ENCODE measurements at places on chromosomes 5 and 9.

DNA sequence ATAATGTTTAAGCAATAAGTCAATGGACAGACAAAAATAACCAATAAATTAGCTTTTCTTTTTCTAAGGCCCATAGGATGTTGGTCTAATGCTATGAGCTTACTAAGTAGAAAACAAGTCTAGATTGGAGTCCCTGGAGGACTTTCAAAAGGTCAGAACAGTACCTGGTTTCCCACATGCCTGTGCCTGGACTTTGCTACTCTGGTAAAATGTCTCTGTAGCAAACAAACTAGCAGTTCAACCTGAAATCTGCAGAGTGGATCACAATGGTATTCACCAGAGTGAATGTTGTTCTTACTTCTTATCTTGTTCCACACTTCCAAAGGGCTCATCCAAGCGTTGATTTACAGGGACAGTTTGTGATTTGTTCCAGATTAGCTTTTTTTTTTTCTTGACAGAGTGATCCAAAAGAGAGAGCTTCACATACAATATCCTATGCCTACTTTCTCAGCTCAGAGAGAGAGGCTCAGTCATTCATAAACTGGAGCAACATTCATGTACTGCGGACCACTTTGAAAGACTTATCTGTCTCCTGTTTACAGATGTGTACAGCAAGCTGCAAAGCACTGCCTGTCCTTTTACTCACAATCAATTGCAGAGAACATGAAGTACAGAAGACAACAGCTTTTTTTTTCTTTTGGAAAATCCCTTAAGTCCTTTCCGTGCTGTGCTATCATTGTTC is 466.1 kb downstream of the SPATA31D1 start:
- no peak for DNase-seq

DNA sequence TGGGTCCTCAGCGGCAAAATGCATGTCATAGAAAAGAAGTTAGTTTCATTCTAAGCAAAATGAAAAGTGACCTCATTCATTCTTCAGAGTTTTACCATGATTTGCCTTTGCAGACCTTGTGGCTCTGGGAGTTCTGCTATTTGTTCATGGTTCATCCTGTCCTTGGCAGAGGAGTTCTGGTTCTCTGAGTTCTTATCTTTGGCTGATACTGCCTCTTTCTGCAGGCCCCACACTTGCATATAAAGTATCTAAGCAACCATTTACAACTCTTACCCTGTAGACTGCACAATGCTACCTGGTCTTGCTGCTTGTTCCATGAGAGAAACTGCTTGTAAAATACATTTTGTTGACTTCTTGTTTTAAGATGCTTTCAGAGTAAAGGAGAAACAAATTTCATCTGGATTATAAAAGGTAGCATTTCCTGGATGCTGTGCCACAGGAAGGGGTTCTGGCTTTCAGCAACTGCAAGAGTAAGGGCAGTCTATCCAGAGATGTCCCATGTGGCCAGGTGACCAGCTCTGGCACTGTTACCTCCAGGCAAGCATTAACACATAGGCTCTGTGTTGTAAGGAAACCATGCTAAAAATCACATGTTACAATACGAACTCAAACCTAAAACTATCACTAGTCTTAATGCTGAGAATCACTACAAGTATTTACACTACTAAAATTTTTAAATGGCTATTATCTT is 513.2 kb downstream of the SPOCK1 start:
- DNase-seq = no peak

- DNase-seq = peak; percentile 49
Measured at GRCh38 chr9:34408173-34408572, 31.5 kb upstream of the MYORG start.

DNA sequence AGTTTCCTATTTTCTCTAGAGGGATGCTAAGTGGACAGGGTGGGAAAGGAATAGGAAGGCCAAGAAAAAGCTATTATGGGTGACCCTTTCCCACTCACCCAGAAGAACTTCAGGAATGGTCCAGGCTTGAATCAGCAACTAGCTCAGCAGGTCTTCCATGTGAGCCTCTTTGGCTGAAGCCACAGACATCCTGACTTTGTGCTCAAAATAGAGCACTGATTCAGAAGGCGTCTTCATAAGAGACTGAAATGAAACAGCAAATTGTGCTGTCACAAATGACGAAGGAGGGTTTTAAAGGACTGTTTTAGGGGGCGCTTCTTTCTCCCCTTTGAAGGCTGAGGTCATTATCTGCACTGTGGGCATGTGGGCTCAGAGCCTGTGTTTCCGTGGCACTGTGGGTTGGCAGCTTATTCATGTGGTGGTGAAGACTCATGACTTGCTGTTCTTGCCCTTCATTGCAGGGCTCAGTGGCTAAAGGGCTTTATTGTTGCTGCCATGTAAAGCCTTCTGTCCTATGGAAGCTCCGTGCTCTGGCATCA is 65.8 kb upstream of the NFIL3 start:
- no peak for DNase-seq

DNA sequence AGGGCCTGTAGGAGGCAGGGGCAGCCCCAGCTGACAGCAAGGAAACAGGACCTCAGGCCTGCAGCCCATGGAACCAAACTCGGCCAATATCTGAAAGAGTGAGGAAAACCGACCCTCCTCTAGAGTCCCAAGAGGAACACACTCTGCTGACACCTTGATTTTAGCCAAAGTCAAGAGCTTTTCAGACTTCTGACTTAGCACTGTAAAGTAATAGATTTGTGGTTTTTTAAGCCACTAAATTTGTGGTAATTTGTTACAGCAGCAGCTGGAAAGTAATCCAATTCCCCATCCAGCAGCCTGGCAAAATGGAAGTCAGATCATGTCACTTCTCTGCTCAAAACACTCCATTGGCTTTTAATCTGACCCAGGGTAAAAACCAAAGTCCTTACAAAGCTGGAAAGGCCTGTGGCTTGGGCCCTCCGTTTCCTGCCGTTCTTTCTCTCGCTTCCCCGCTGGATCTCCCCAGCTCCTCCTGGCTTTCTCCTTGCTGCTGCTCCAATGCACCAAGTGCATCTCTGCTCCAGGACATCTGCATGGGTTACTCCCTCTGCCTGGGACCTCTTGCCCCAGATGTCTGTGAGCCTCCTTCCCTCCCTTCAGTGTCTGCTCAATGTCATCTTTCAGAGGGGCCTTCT is 79.0 kb downstream of the C5orf15 start:
- no peak for DNase-seq

DNA sequence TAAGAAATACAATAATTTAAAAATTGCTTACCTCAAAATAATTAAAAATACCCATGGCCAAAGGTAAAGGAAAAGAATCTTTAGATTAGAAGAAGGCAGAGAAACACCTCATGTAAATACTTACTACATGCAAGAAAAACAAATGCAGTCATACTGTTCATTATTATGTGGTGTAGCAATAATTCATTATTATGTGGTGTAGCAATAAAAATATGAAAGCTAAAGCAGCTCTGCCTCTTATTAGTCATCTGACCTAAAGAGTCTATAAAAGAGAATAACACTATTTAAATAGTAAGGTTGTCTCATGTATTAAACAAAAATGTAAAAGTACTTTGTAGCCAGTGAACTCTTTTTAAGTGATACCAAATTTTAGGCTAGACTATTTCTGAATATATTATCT is 6.6 kb downstream of the DTWD2 start:
- no peak for DNase-seq

GRCh38 chr9:133747309-133747708 is 9.2 kb upstream of the SARDH start:
- no peak for DNase-seq

DNA sequence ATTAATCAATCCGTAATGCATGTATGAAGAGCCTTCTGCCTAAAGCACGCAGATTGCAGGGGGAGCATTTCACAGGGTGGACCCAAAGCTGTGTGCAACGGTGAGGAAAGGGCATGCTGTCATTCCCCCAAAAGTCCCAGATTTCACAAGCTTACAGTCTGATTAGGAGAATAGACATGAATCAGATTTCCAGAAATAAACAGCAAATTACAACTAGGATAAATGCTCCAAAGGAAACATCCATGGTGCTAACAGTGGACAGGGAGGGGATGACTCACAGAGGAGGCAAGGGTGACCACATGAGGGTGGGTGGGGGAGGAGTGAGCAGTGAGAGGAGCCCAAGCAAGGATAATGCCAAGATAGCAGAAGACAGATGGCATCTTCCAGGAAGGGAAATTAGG is 258.4 kb upstream of the TAS2R1 start:
- DNase-seq = no peak

DNA sequence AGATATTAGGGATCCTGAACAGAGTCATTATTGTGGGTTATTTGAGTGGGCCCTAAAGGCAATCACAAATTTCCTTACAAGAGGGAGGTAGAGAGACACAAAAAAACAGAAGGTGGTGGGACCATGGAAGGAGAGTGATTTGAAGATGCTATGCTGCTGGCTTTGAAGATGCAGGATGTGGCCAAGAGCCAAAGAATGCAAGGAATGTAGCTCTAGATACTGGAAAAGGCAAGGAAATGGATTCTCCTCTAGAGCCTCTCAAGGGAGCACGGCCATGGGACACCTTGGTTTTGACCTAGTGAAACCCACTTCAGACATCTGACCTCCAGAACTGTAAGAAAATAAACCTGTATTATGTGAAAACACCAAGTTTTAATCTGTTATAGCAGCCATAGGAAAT is 53.8 kb downstream of the TTC39B start:
- DNase-seq = no peak

- DNase-seq = no peak
Measured at GRCh38 chr5:14591548-14591947, 10.0 kb downstream of the OTULINL start.

GRCh38 chr5:143687604-143688003 is 124.4 kb upstream of the HMHB1 start:
- no peak for DNase-seq

DNA sequence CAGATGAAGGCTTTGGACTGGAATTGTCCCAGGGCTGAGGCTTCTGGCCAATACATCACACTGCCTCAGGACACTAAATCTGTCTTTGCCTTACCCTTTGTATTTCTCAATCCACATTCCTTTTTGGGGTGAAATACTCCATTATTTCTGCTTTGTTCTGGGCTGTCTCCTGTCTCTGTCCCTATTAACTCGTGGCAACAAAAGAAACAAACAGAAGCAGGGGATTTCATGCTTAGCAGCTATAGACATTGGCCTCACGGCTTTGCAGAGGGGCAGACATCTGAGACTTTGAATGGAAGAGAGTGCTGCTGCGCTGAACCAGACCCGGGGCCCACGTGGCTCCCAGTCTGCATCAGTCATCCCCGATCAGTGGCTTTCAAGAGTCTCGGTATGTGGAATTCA is 129.7 kb downstream of the ARL15 start:
- no peak for DNase-seq

DNA sequence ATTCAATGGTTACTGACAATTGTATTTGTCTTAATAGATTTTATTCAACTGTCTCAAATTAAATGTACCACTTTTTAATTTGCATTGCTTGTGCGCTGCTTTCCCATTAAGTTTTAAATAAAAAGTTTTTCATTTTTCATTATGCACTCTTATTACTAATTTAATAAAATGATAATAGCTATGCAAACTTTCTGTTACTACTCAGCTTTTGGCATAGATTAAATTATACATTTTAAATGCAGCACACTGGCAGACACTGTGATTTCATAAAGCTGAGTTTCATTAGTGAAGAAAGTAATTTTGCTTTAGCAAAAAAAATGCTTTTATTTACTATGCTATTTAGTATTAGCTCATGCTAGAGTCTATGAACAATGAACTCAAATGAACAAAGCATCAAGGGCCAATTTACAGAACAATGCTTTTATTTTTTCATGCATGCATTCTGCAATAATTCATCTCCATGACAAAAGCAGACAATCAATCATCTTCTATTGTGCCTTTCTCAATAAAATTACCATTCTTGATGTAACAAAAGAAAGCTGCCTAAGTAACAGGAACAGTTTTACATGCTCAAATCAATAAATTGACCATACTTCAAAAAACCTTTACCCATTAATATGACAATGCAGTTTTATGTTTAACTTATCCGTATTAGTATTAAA is 595.2 kb upstream of the ARRDC3 start:
- DNase-seq = no peak

DNA sequence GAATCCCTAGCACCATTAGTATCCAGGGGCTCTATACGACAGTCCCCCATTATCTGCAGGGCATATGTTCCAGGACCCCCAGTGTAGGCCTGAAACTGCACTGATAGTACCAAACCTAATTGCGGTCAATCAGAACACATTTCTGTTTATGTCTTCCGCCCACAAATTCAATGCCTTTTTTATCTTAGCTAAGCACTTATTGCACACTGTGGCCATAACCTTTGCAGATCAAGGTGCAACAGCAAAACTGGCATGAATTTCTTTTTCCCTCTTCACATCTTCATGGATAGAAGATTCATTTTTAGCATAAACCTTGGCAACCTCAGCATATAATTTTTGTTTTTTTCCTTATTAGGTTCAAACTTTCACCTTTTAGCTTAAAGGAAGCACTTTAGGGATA is 361.1 kb downstream of the DEPDC1B start:
- no peak for DNase-seq

DNA sequence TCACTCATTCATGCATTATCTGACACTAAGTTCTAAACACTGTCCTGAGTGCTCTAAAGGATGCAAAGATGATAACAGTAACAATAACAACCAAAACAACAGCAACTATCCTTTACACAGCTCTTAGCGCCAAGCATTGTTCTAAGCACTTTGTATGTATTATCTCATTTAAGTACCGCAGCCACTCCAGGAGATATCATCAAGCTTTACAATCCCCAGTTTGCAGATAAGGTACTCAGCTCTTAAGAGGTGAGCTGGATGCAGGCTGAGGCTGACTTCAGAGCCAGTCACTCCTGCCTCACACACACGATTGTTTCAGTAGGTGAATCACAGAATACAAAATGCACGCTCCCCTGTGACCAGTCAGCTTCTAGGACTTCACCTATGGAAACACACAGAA is 141.8 kb downstream of the PAX5 start:
- DNase-seq = no peak

DNA sequence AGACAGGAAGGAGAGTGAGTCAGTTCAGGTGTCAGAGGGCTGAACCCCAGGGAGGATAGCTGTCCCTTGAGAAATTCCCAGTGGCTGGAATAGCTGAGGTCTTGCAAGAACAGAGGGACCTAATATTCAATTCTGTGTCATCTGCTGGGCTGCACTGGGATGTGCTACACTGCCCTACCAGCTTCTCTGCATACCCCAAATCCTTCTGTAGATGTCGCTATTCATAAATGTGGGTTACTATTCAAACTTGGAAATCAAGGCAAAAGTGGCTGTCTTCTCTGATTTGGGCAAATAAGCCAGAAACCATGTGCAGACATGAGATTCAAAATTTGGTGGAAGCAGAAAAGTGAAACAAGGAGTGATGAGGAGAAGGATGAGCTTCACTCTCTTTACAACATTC is 16.3 kb downstream of the TNFSF8 start:
- no peak for DNase-seq

DNA sequence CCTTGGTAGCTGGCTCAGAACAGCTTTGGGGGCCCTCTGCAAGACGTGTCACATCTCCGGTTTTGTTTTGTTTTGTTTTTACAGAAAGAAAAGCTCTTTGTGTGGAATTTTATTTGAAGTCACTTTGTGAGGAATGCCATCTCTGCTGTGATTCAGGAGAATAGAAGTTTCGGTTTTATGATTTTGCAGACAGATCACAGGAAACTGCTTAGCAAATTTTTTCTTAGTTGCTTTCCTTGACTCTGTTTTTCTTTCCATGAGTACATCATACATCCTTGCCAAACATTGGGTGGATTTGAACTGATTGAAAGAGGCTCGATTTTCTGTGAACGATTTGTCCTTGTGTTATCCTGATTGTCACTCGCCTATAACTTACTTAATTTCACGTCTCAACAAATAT is 5.1 kb downstream of the SEMA5A start:
- DNase-seq = no peak
